ENCODE measurements at places on chromosomes 3 and 15.

- peak; percentile 51 for DNase-seq
Measured at GRCh38 chr15:38217191-38217595, 35.4 kb upstream of the SPRED1 start.

DNA sequence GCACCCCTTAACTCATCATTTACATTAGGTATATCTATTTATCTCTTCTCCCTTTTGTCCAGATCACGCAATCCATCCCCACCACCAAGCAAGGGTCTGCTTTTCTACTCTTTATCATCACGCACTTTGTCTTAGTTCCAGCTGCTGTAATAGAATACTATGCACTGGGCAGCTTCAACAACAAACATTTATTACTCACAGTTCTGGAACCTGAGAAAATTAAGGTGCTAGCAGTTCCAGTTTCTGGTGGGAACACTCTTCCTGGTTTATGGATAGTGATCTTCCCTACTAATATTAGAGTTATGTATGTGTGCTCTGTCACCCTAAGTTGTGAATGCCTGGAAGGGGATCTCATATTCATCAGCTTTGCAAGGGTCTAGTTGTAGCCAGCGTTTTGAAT is 687.0 kb downstream of the NTRK3 start:
- no peak for DNase-seq

DNA sequence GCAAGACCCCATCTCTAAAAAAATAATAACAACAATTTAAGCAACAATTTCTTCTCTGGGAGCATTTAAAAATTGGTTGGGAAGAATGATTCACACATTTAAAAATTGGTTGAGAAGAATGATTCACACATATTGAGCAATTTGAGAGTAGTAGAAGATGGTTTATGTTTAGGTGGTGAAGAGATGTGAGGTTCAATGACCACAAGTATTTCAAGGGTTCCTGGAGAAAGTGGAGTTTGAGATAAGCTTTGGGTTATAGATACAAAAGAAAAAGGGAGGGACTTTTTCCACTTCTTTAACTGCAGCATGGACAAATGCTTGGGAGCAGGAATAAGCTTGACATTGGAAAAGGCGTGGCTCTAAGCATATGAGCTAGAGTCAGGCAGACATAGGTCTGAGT is 145.7 kb upstream of the NPHP3 start:
- DNase-seq = no peak

DNA sequence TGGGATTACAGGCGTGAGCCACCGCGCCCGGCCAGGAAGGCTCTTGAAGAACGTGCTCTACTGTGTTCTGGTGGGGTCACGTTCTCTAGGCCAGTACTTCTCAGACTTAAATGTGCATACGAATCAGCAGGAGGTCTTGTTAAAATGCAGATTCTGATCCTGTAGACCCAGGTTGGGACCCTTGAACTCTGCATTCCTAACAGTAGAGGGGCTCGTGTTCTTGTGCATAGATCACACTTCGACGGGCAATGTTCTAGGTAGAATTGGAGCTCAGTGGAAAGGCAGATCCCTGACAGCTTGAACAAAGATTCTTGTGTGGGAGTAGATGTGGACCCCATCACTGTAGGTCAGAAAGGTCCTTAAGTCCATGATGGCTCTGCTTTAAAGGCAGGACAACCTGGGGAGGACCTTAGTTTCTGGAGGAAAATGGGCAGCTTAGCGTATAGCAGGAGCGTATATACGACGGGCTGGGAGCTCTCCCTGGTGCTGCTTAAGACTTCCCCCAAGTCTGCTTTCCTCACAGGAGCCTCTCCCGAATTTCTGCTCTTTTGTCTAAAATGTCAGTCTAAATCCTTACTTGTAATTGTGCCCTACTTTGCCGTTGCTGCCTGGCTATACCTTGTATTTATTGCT is 16.9 kb upstream of the FAM81A start:
- DNase-seq = no peak

- no peak for DNase-seq
Measured at GRCh38 chr3:171792531-171792930, 17.8 kb downstream of the PLD1 start.

DNA sequence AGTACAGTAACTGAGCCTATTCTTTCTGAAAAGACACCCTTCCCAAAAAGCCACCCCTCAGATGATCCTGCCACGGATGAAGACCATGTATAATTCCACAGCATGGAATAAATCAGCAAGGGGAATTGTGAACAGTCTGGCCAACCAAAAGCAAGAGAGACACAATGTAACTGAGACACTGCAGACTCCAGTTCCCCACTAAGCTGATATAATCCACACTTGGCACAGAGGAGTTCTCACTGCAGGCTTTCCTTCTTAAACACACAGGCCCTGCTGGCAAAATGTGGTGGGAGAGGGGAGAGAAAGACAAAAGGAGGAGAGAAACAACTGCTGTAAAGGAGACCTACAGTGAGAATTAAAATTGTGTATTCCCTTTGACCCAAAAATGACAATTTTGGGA is 12.7 kb downstream of the GPR156 start:
- DNase-seq = no peak

GRCh38 chr3:151009981-151010380 is 37.5 kb upstream of the CLRN1 start:
- DNase-seq = no peak

GRCh38 chr3:106688464-106688863 is 688.8 kb upstream of the CCDC54 start:
- no peak for DNase-seq

DNA sequence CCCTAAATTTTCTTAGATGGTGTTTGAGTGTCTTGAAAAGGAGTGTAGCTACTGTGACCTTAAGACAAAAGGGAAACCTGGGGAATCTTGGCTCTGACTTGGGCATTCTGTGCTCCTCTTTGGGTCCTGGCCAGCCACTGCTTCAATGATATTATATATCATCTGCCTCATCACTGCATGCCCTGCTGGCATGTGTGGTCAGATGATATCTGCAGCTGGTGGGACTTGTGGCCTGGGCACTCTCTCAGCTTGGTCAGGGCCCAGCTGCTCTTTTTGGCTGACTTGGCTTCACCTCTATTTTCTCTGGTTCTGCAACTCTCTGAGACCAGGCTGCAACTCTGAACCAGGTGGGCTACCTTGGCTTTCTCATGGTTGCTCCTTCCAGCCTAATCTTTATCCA is 446.1 kb upstream of the RARB start:
- DNase-seq = no peak

DNA sequence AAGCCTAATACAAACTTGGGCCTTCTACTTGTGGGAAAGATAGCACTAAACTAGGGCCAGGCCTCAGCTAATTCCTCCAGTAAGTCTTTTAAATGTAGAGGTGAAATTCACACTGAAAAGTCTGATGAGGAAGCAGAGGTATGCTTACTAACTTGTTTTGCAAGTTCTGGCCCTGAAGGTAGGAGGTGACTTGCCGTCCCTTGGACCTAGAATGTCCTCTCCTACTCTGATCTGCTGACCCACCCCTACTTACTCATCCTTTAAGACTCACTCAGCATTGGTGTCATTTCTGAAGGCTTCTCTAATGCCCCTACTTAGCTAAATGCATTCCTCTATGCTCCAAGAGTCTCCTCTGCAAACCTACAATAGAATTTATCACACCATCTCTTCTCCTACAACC is 19.4 kb downstream of the RIOX2 start:
- DNase-seq = no peak

DNA sequence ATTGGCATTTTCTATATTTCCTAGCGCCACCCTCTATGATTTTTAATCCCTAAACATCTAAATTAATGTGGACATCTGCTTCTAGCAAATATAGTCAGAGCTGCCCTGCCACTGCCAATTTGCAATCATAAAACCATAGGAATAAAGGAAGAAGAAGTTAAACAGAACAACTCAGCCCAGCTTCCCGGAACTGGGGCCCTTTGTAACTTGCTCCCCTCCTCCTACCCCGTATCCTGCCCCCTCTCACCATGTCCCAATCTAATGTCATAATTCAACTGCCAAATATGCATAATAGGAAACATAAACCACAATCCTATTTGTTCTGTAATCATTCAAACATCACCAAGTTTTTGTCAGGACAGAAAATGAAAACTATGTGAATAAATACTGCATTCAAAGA is 74.4 kb upstream of the ACP3 start:
- DNase-seq = no peak

DNA sequence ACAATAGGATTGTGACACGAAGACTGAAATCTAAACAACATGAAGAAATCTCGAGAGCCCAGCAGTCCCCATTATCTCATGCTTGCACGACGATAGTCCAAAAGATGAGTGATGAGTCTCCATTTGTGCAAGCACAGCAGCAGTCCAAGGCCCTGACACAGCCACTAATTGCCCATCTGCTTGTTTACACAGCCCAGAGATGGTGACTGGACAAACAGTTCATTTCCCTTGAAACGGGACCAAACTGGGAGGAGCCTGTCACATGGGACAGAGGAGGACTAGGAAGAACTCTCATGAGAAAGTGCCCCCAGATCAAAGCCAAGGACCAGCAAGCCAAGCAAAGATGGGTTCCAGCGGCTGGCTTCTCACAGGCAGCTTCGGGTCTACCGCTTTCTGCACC is 121.0 kb downstream of the GREM1 start:
- DNase-seq = no peak

DNA sequence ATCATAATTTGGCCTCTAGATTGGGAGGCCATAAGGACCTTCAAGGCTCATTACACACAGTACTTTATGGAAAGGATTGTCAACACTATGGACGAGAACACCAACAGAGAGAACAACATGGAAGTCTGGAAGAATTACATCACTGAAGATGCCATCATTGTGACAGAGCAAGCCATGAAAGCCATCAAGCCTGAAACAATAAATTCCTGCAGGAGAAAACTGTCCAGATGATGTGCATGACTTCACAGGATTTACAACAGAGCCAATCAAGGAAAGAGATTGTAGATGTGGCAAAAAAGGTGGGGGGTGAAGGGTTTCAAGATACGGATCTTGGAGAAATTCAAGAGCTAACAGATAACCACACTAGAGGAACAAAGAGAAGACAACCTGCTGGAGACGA is 15.9 kb downstream of the IL17RB start:
- DNase-seq = no peak

GRCh38 chr15:40469776-40470390 is 901 bp upstream of the CHST14 start:
- DNase-seq = peak; percentile 36

DNA sequence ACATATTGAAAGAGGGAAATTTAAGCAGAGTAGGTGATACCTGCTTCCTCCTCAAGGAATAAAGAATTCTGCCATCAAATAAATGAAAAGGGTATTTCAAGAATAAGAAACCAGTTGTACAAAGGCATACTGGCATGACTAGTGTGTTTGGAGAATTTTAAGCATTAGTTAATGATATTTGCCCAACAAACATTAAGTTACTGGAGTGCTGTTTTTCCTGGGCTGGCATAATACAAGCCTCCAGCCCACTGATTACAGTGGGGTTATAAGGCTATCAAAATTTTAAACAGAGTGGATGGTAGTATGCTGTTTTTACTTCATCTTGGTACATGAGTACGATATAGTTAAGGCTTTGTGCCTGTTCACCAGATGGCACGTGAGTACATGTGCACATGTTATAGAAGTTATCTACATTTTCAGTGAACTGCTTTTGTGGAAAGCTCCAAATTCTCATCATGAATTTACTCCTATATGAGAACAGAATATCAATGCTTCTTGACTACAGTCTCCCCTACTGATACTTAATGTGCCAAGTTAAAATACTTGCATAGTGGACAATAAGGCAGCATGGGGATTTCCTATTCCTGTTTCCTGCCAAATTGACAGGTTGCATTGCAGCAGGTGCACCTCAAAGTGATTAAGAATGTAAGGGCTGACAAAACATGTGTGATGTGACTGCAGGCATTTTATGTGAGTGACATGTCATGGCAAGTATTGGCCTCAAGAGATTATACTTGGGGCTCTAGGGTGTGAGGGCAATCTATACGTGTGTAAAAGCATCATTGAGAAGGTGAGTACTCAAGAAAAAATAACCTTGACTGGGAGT is 14.9 kb downstream of the NAALADL2 start:
- DNase-seq = no peak

- no peak for DNase-seq
Measured at GRCh38 chr15:67241132-67241855, 13.2 kb downstream of the AAGAB start.

DNA sequence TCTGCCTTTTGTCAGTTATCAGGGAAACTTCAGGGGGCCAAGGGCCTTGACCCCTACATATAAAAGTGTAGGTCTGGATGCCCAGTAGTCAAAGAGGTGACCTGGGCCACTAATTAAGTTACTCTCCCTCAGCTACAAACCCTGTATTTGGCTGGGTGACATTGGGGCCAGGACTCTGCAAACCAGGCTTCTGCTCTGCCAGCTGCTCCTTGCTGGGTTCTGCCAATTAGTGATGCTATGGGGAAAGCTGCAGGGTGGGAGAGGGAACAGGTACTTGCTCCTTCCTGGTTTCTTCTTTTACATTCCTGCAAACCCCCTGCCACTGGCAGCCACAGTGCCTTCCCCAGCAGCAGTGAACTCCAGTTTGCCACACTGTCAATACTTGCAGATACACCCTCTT is 179.2 kb downstream of the CADPS start:
- no peak for DNase-seq
